Lung (tissue), 17 donors: ENCODE measurements at places on chromosomes 3 and 15. TPM values are rescaled to one million over a fixed set of nuclear protein-coding genes. Genes with fewer than 3 reads are reported as not detected.

DNA sequence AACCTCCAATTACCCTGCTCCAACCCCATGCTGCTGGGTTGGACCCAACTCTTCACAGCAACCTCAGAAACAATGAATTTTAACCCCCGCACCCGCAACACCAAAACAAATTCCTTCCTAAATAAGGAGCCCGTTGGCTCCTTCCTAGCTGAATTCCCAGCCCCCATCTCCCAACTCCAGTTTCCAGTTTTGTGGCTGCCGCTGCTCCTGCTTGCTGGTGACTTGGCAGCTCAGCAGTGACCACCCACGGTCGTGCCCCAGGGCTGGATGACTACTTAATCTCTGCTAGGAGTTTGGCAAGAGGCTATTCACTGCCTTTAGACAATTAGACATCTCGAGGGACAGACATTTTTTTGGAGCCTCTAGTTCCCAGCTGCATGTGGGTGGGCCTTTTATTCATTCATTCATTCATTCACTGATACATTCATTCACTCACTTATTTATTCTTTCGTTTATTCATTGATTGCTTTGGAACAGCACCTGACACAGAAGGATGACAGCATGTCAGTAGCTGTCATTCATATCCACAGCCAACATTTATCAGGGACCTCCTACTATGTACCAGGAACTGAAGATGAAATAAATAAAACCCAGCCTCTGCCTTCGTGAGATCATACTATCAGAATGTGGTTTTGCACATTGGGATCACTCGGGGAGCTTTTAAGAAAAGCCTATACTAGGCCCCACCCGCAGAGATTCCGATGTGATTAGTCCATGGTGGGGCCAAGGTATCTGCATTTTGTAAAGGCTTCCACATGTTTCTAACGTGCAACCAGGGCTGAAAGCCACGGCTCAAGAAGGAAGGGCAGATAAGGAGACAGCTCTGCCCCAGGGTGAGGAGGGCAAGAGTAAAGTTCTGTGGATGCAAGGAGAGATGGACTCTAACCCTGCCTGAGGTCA lies 256.5 kb downstream of the SHQ1 start:
- DNase-seq = peak; percentile 95

- peak; percentile 33 for DNase-seq
Observed at GRCh38 chr15:81530271-81530691, 156.3 kb upstream of the TMC3 start.

DNA sequence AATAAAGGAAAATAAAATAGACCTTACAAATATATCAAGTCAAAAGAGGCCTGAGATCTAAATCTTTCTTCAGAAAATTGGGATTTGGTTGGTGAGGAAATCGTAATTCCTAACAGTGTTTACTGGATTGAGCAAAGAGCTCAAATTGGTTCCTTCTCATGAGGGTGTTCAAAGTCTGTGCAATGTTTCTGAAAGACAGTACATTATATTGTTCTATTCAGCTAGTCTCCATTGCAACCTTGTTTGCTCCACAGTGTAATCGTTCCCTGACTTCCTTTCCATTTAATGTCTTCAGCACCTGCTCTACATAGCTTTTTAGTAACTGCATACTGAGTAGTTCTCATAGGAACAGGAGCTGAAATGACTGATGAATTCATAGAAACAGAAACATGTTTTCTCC lies 326.8 kb downstream of the SUCLG2 start:
- DNase-seq = no peak

GRCh38 chr15:85097250-85097649 lies 115.6 kb downstream of the PDE8A start:
- DNase-seq = no peak

- DNase-seq = no peak
Observed at GRCh38 chr15:80455051-80455648, 51.0 kb downstream of the ARNT2 start.

DNA sequence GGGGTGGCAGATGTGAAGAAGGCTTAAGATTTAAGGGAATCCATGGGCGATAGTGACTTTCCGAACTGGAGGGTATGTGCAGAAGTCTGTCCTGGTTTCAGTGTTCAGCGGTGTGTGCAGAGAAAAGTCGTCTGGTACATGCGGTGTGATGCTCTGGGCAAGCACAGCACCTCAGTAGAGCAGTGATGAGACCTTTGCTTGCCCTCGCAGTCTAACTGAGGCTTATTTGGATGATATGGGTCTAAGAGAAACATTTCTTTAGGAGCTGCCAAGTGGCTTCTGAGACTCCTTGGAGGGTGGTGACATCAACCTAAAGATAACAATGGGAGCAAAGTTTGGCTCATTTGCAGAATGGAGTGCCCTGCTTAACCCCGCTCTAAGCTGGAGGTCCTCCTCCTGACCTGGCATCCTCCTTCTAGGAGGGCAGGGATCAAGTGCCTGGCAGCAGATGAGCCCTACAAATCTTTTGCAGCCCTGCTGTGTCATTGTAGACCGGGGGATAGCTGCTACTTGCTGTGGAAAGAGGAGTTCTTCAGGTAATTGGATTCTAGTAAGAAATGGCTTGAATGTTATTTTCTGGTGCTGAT lies 228.1 kb upstream of the AZI2 start:
- DNase-seq = peak; percentile 41

- no peak for DNase-seq
Observed at GRCh38 chr15:87626860-87627259, 629.7 kb downstream of the NTRK3 start.

DNA sequence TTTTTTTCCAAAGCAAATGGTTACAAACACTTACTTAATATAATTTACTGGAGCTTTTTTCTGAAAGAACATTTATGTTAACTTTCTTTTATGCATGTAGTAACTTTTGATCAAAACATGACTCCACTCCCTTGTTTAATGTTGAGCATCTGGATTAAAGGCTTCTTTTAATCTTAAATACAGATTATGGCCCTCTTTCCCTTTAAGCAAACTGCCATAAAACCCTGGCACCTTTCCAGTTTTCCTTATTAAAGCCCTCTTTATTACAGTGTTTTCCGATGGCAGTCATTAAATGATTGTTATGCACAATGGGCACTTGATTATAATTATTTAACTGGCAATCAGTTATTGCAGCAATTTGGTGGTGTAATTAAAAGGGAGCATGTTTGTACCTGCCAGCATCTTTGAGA lies 167.0 kb downstream of the VGLL4 start:
- peak; percentile 80 for DNase-seq

DNA sequence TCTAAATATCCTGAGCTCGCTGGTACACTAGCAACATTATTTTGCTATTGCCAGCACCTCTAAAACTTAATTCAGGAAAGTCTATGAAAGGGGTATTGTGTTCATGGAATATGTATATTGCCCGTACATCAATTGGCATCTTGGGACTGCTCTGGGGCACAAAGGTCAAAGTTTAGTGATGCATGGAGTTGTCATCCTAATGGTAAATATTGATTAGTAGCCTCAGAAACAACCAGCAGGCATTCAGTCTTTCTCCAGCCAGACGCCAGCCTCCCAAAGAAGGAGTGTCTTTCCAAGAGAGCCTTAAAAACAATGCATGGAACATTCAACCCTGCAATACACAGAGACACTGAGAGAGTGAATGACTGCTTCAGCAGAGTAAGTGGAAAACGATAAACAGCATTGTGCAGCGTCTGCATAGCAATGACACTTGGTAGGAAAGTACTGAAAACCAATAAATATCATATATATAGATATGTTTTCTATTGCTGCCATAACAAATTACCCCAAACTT lies 377.3 kb downstream of the SHQ1 start:
- DNase-seq = no peak

Gene TGM5
- 0.15 TPM for total RNA-seq

Gene ARPIN
- 21.3 TPM for total RNA-seq

Gene TNFSF10
- 41.5 TPM for total RNA-seq

Gene SLC9C1
- total RNA-seq = 0.28 TPM

Gene RBP2
- total RNA-seq = not detected
